SJSA1 (cell line): ENCODE measurements at places on chromosomes 7 and 10. TPM values are rescaled to one million over a fixed set of nuclear protein-coding genes. Genes with fewer than 3 reads are reported as not detected.

Gene OGDHL
- total RNA-seq = not detected in 2 replicates

Gene LRRC18
- total RNA-seq = not detected in 2 replicates

Gene LEP
- total RNA-seq = not detected in 2 replicates

Gene LRMDA
- total RNA-seq = not detected in 2 replicates

Gene NUTM2A
- 1.1 and 3.4 TPM in 2 replicates for total RNA-seq

DNA sequence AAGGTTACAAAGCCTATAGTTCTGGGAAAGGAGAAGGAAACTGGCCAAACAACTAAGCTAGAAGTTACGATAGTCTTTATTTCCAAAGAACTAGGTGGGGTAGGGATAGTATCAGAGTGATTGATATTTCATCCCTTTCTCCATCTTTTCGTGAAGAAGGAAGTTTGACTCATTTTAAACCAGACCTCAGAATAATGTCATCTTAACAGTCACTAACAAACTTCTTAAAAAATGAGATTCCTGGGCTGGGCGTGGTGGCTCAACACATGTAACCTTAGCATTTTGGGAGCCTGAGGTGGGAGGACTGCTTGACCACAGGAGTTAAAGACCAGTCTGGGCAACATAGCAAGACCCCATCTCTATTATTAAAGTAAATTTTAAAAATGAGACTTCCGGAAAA, 69.4 kb downstream of the ARL4A start:
- peak; percentile 39 for DNase-seq
